Stimulated activated CD4-positive, alpha-beta T cell treated with anti-CD3 and anti-CD28 coated beads, TNF-alpha, amount 100 ng/mL, for 1 hour (primary cell): ENCODE measurements at places on chromosomes 3 and 15.

GRCh38 chr15:50247819-50248655 is 17.5 kb downstream of the HDC start:
- peak; percentile 11 for DNase-seq

DNA sequence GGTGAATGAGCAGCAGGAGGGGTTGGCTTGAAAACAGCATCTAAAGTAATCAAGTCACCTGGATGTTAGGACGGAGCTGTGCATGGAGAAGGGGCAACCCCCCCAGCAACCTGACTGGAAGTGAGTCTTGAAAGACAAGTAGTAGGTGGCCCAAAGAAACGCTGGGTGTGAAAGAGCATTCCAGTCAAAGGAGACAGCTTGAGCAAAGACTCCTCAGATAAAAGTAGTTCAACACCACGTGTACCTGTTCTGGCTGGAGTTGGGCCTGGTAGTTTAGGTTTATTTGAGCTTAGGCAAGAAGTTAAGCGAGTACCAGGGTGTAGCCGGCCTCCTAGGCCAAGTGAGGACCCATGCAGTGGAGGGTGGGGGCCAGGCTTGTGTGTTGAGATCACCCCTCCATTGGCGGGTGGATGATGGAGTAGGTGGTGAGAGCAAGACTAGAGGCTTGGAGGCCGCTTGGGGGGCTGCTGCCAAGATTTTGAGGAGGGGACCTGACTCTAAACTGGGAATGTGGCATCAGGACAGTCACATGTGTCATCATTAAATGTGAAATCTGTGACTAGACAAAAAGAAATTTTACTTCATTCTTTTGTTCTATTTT is 61.3 kb downstream of the ABHD2 start:
- no peak for DNase-seq

DNA sequence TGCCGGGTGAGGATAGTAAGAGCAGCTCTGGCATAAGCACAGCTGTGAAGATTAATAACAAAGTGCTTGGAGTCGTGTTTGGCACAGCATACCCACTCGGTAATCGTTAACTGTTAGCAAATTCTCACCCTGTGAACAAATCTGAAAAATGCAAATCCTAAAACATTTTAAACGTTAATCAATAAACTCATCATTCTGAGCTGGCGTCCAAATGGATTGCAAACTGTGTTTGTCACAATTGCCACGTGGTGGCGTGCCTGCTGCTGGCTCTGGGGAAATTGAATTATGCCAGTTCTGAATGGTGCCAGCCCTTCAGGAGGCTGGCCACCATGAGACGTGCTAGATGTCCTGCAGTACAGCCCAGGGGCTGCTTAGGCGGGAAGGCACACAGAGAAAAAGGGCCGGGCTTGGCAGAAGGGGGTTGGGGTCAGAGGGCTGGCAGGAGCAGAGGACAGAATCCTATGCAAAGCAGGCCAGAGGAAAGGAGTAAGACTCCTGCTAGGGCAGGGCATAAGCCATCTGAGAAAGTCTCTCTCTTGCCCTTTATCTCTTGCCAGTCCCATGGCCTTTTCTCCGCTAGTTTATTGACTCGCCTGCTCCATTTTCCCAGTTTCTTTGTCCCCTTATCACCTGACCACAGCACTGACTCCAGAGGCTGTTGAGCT is 22.1 kb upstream of the POLG start:
- no peak for DNase-seq

DNA sequence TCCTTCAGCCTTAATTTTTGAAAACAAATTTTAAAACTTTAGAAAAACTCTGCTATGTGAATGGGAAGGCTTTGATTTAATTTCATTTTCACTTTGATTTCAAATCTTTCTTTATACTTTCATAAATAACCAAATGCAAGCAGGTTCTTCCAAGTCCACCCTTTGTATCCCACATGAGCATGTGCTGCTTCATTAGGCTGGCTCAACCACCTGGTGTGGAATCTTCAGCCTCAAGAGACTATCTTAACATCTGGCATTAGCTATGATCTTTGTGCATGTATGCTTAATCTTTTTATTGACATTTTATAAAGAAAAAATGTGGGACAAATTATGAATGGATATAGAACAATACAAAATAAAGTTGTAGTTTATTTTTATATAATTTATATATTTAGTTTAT is 81.8 kb upstream of the MLF1 start:
- DNase-seq, result no peak

- DNase-seq, result no peak
Measured at GRCh38 chr15:31325595-31326155, 960 bp upstream of the KLF13 start.

DNA sequence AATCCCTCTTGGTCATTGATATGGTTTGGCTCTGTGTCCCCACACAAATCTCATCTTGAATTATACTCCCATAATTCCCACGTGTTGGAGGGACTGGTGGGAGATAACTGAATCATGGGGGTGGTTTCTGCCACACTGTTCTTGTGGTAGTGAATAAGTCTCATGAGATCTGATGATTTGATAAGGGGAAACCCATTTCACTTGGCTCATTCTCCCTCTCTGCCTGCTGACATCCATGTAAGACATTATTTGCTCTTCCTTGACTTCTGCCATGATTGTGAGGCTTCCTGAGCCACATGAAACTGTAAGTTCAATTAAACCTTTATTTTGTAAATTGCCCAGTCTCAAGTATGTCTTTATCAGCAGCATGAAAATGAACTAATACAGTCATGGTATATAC is 106.9 kb upstream of the UBP1 start:
- DNase-seq, result no peak

GRCh38 chr3:87822563-87822962 is 236.2 kb downstream of the CGGBP1 start:
- no peak for DNase-seq

GRCh38 chr3:31504230-31504629 is 28.5 kb upstream of the STT3B start:
- no peak for DNase-seq

DNA sequence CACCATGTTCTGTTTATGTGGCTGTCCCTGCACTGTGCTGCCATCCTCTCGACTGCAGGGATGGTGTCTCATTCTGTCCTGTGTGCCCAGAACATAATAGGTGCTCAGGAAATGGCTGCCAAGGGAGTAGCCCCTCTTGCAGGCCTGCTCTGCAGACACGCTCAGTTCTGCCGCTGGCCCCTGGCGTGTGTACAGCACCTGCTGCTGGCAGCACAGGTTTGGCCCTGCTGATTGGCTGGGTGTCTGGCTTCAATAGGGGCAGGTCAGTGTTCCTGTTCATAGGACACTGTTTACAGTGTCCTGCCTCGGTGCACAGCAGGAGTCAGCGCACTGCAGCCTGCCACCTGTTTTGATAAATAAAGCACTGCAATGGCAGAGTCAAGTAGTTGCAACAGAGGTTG is 146.9 kb downstream of the DNAJB8 start:
- no peak for DNase-seq

- DNase-seq, result no peak
Measured at GRCh38 chr15:68201153-68201878, 3.8 kb downstream of the CALML4 start.
